Astrocyte of the cerebellum (primary cell): ENCODE measurements at places on chromosomes 3 and 15.
A peak's percentile ranks its signal among the peaks of the same experiment; 100 is the strongest.

- DNase-seq, result peak; percentile 18
Measured at GRCh38 chr3:187062526-187063177, 76.6 kb downstream of the RPL39L start.

DNA sequence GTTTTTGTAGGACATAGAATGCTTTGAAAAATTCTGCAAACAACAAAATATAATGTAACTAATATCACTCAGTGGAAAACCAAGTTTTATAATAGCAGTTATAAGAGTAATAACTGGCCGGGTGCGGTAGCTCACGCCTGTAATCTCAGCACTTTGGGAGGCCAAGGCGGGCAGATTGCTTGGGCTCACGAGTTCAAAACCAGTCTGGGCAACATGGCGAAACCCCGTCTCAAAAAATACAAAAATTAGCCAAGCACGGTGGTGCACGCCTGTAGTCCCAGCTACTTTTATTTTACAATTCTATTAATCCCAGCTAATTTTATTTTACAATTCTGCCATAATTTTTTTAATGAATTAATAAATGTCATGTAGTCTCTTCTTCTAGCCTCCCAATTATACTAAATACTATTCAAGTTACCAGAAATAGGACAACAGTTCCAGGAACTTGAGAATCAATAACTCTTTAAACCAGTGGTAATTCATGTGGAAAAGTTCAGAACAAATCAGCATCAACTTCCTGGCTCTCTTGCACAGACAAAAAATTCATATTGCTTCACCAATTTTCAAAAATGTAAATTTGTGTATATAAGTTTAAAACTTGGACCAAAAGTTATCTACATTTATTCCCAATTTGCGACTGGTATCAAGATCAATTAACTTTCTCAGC is 2.2 kb downstream of the DENND4A start:
- DNase-seq, result no peak

DNA sequence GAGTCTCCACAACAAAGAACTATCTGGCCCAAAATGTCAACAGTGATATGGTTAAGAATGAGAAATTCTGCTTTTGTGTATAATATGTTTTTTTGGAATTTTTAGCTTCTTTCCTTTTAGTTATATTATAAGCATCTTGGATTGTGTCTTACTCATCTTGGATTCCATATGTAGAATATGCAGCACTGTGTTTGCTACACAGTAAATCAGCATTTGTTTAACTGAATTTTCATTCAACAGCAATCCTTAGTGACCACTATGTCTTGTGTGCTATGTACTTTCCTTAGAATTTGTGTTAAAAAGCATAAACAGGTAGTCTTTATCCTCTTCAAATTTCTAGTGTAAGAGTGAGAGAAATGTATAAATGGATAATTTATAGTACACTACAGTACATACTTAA is 18.2 kb upstream of the TMEM207 start:
- no peak for DNase-seq

DNA sequence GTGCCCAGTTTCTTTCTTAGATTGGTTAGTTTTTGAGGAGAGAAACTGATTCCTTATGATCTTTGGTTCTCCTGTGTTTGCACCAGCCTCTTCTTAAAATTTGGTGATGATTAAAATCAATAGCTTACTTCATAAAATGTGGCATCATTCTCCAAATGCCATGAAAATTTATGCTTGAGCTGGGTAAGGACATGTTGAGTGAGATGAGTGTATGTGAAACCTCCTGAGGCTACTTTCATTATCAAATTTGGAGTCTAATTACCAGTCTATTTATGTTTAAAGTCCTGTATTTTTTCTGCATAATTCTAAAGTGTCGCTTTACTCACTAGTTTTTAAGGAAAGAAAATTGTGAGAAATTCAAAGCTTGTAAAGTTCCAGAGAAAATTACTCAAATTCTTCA is 102.1 kb downstream of the DIPK2A start:
- DNase-seq, result no peak

DNA sequence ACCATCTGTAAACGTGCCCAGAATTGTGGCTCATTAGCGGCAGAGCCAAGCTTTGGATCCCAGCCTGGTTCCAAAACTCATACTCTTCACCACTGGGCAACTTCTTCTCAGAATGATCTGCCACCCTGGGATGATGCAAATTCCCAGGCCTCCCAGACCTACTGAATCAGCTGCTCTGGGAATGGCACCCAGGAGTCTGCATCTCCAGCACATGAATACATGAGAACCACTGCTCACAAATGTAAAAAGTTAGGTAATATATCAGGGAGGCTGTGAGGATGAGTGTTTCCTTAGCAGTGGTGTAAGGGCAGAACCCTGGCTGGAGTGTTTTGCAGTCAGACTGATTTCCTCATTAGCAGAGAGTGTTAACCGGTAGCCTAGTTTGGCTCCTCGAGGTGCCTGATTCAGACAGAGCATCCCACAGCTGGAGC is 94.2 kb downstream of the LIPC start:
- DNase-seq, result no peak

- no peak for DNase-seq
Measured at GRCh38 chr3:106510206-106510605, 641.4 kb upstream of the CBLB start.

DNA sequence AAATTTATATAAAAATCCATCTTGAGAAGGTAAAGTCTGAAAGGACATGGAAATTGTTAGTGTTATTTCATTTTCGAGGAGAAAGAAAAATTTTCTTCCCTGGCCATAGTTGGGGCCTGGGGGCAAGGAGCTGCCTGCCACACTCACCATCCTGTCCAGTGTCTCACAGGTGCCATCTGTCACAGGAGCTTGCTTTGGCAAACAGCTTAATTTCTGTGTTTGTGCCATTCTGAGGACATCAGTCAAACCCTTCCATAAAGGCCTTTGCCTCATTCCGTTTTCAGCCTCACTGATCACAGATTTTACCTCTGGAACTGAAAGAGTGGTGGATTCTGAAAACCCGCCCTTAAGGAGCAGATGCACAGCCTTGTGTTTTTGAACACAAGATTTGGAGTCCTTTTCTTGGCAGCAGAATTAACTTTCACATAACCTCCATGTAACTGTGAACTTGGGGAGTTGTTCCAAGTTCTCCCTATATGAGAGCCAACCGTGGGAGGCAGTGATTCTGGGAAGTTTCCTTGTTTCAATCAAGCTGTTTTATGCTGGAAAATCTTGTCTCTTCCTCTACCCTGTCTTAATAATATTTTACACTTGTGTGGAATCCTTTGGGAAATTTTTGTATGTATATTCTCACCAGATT is 254.7 kb downstream of the CACNA2D3 start:
- DNase-seq, result no peak

DNA sequence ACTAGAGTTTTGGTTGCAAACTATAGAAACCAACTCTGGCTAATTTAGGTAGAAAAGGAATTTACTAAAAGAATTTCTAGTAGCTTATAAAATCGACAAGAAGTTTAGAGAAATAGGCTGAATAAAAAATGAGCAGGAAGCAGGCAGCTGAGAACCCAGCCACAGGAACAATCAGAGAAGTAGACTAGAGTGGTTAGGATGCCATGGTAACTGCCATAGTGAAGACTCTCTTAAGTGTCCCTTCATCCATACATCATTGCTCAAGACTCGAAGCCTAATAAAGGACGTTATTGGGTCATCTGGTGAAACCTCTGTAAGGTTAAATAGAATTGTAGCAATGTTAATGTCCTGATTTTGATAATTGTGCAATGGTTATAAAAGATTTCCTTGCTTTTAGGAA is 13.8 kb downstream of the AVEN start:
- DNase-seq, result no peak

DNA sequence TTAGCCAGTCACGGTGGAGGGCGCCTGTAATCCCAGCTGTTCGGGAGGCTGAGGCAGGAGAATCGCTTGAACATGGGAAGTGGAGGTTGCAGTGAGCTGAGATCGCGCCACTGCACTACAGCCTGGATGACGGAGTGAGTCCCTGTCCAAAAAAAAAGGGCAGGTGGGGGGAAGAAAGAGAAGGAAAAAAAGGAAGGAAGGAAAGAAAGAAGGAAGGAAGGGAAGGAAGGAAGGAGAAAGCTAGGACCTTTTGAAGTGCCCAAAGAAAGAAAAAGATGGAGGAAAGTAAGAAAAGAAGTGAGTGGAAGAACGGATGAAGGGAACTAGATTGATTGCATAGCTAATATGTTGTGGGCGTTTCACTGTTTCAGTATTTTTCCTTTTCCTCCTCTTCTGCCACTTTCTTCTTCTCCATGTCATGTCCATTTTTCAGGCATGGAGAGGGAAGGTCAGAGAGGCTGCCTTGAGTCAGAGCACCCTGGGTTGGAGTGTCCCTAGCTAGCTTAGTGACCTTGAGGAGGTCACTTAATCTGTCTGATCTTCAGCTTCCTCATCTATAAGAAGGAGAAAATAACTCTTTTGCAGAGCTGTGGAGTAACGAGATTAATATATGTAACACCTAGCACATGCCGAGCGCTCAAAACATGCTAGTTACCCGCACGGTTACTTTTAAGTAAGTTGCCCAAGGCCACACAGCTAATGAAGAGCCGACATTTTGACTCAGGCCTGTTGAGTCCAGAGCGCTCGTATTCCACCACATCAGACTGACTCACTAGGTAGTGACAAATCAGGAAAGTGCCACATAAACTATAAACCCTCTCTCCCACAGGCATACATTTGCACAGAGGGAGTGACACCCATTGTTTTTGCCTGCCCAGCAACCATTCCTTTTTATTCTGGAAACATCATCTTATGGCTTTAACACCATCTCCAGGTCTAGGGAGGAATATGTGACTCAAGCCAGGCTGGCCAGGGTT is 42.2 kb downstream of the BHLHE40 start:
- DNase-seq, result no peak

DNA sequence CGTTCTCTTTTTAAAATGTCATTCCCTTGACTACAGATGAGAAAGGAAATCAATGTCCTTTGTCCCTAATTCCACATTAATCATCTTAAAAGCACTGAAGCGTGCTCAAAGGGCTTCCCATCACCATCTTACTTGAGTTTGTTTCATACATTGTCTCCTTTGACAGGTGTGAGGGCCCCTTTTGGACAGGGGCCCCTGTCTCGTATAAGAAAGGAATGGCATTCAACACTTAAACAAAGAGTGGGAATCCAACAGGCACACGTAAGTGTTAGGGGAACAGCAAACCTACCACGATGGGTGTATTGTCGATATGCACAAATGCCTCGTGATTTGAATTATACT is 5.0 kb downstream of the SSUH2 start:
- no peak for DNase-seq

DNA sequence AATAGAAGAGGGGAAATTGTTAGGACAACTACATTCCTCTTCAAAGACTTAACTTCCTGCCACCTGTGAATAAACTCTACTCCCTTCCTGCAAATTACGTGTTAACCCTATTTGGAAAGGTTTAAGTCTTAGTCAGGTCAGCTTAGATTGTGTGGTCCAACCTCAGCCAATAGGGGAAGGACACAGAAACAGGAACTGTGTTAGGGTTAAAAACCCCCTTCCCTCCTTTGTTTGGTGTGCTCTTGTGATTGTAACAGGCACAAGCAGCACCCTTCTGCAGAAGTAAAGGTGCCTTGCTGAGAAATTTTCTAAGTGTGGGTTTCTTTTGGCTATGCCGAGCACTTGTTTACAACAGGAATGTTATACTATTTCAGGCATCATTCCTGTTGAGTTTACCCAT is 45.0 kb upstream of the FSTL1 start:
- no peak for DNase-seq

DNA sequence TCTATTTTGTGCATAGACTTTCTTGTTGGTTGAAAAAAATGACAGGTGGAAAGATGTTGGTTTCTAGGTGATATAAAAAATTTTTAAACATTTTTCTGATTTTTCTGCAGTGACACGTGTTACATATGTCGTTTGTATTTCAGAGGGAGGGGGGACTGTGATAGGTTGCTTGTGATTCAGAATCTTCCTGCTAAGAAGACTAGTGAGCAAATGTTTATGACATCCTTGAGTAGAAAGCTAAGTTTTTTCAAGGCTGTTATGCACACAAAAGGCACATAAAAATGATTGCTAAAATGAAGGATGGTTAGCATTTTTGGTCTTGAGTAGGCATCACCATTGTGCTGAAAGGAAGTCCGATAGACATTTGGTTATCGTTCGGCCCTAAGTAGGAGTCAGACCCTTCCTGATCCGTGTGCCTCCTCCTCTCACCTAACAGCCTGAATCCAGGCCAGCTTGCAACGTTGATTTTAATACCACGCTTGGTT is 1.5 kb downstream of the ZNF639 start:
- DNase-seq, result no peak

DNA sequence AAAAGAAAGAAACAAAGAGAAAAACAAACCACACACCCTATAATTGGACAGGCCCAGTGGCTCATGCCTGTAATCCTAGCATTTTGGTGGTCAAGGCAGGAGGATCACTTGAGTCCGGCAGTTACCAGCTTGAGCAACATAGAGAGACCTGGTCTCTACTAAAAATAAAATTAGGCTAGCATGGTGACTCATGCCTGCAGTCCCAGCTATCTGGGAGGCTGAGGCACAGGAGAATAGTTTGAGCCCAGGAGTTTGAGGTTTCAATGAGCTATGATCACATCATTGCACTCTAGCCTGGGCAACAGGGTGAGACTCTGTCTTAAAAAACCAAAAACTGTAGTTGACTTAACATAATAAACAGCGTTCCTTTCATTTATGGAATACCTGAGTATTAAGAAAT is 72.3 kb upstream of the ST3GAL6 start:
- no peak for DNase-seq

GRCh38 chr3:20064796-20065564 is 24.7 kb downstream of the KAT2B start:
- no peak for DNase-seq

- no peak for DNase-seq
Measured at GRCh38 chr3:43779850-43780249, 89.1 kb downstream of the ABHD5 start.

DNA sequence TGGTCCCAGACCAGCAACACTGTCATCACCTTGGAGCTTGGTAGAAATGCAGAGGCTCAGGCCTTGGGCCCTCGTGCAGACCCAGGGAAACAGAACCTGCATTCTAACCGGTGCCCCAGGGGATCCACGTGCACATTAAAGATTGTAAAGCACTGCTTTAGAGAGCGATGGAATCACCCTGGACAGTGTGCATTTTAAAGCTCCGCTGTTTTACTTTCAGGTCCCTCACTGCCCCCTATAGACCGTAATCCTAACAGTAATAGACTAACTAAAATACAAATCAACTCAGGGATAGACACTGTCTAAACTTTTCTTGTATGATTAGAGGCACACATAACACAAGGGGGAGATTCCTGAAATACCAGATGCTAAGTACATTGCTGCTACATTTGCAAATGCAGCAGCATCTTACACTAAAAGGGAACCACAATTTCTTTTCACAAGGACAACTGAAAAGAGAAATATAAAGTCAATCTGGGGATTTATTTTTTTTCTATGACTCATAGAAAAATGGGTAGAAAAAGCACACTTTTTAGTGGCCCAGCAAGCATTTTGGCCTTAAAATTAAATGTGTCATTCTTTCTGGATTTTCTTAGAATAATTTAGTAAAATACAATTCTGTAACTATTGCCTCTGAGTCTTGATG is 10.5 kb upstream of the SH3GL3 start:
- DNase-seq, result peak; percentile 54
